ENCODE measurements at places on chromosomes 5 and 9.

DNA sequence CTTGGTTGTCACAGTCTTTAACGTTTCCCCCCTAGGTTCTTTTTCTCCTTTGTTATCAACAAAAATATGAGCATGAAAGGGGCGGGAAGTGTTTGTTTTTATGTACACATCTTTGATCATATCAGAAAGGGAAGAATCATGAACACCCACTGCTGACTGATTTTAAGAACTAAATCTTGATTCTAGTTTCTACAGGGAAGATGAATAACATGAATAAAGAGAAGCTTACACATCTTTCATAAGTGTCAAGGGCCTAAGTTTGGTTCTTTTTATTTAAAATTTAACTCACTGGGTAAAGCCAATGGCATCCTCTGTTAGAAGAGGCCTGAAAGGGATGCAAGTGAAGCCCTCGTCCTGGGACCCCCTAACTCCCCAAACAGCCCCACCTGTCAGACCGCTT, 14.8 kb upstream of the CTNNA1 start:
- H3K36me3 ChIP-seq, result no peaks in the 10 kb centered on the region
- H3K27me3 ChIP-seq, result no peaks in the 10 kb centered on the region
- DNase-seq, result no peak
- no peak overlapping the region for H3K4me3 ChIP-seq

GRCh38 chr5:132065951-132066701, 5.7 kb downstream of the IL3 start:
- no peaks in the 10 kb centered on the region for H3K27me3 ChIP-seq
- H3K36me3 ChIP-seq, result no peaks in the 10 kb centered on the region
- H3K4me1 ChIP-seq, result peaks cover 7% of the 10 kb centered on the region

- H3K36me3 ChIP-seq, result no peaks in the 10 kb centered on the region
- H3K27ac ChIP-seq, result no peak overlapping the region
- no peak for DNase-seq
- H3K4me1 ChIP-seq, result peaks cover 36% of the 10 kb centered on the region
- no peak overlapping the region for H3K4me3 ChIP-seq
- peaks cover 74% of the 10 kb centered on the region for H3K27me3 ChIP-seq
Observed at GRCh38 chr5:93582167-93582462, 907 bp upstream of the NR2F1 start.

- no peak overlapping the region for H3K27ac ChIP-seq
- no peaks in the 10 kb centered on the region for H3K4me1 ChIP-seq
- no peak overlapping the region for H3K4me3 ChIP-seq
- DNase-seq, result no peak
- H3K27me3 ChIP-seq, result no peaks in the 10 kb centered on the region
Observed at GRCh38 chr5:106759581-106759980, 911.2 kb downstream of the EFNA5 start.

DNA sequence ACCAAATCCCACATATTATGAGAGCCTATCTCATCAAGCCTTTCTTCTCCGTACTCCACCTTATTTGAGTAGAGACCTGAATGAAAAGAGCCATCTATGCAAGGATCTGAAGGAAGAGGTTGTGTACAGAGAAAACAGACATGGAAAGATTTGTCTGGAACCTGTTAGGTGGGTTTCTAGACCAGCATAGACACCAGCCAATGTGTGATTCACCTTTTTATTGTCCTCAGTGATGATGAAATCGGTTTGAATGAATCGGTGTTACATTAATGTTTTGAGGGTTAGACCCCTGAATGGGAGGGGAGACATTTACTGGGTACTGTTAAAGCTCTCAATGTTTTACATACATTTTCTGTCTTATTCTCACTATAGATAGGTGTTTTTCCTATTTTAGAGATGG, 223.6 kb downstream of the NMUR2 start:
- no peaks in the 10 kb centered on the region for H3K4me1 ChIP-seq
- H3K27me3 ChIP-seq, result no peaks in the 10 kb centered on the region
- no peak overlapping the region for H3K4me3 ChIP-seq
- no peaks in the 10 kb centered on the region for H3K36me3 ChIP-seq

DNA sequence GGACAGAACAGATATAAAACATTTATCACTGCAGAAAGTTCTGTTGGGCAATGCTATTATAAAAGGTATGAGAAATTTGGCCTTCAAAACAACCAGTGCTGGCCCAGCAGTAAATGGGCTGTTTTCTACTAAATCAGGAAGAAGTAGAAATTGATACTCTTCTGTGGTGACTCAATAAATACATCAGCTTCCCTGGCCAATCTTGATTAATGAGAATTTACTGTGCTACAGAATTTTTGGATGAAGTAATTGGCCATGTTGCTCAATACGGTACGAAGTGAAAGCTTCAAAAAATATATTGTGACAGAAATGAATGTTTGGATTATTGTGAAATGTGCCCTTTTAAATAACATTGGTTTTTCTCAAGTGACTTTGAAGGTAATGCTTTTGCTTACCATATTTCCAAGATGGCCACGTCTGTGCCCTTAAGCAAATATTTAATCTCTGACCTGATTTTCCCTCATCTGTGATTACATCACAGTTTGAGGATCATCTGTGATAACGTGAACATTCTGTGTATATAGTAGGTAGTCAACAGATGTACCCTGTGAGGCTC, 4.2 kb downstream of the DNAJA1 start:
- no peak overlapping the region for H3K4me3 ChIP-seq
- peaks cover 55% of the 10 kb centered on the region for H3K36me3 ChIP-seq
- no peak overlapping the region for H3K27ac ChIP-seq
- no peaks in the 10 kb centered on the region for H3K27me3 ChIP-seq
- H3K4me1 ChIP-seq, result peaks cover 40% of the 10 kb centered on the region
- no peak for DNase-seq

Data from CD8-positive, alpha-beta memory T cell (primary cell).